Mucosa of gallbladder (tissue), 1 donor: ENCODE measurements at places on chromosomes 6 and 20. TPM values are rescaled to one million over a fixed set of nuclear protein-coding genes. Genes with fewer than 3 reads are reported as not detected.

- DNase-seq = no peak
Observed at GRCh38 chr6:157953580-157954091, 28.0 kb upstream of the SYNJ2 start.

Gene OR2H1
- not detected for total RNA-seq

- DNase-seq = no peak
Observed at GRCh38 chr20:17518339-17519052, 12.7 kb downstream of the BFSP1 start.

Gene TCF15
- 0.37 TPM for total RNA-seq

GRCh38 chr6:10779076-10779475 lies 31.5 kb downstream of the TMEM14B start:
- no peak for DNase-seq

GRCh38 chr6:45591890-45592289 lies 214.2 kb upstream of the SUPT3H start:
- DNase-seq = no peak

GRCh38 chr6:160766989-160767646 lies 65.1 kb downstream of the PLG start:
- DNase-seq = peak; percentile 70

GRCh38 chr6:170464524-170464979 lies 88.6 kb downstream of the PSMB1 start:
- DNase-seq = no peak

Gene GHRH
- not detected for total RNA-seq

DNA sequence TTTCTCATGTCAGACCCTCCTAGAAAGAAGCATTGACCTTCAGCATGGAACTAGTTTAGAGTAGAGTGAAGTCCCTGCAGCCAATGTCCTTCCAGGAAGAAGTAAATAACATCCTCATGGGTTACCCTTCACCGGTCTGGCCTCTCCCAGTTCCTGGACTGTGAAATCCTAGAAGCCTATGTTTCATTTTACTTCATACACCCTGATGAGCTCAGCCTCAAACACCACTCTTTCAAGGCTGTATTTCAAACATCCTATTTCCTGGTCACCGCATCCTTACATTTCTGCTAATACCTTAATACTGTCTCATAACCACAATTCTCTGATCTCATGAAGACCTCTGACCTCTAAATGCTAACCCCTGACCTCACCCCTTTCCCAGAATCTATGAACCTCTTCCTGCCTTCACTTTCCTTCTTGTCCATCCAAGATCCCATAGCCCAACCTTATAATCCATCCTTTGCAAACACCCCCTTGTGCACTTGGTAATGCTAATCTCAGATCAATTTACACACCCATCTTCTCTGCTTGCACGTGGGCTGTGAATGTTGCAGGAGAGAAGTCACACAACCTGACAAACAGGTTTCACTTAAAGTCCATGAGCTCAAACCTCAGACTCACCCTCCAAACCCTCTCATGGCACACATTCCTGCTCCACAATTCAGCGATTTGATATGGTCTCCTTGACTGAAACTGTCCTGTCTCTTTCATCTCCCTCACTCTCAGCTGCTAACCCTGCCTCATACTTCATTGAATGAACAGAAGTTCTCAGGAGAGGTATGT lies 30.2 kb downstream of the SLC2A10 start:
- DNase-seq = peak; percentile 50

DNA sequence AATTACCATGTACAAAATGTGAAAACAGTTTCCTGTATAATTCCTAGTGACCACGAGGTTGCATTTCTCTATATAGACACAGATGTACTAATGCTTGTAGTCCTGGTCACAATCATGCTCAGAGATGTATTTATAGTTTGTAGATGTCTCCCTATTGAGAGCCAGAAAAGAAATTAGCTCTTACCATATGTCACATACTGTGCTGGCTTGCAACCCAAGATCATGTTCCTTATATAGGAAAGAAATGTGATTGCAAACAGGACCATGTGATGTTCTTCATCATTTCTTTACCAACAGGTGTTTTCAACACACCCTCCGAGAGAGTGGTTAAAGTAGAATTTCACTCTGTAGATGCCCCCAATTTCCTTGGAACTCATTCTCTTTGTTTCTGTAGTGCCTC lies 369.4 kb downstream of the CBLN4 start:
- no peak for DNase-seq

- DNase-seq = no peak
Observed at GRCh38 chr6:161261816-161262215, 12.0 kb downstream of the AGPAT4 start.

DNA sequence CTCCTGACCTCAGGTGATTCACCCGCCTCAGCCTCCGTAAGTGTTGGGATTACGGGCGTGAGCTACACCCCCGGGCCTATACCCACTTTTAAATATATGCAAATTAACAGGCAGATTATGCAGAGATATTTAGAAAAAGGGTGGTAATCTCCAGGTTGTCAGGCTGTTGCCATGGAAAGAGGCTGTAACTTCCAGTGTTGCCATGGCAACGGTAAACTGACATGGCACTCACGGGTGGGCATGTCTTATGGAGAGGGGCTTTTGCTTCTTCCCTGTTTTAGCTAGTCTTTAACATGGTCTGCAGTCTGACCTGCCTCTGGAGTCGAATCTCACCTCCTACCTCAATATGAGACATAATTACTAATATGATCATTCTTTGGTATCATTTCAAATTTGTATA lies 44.9 kb downstream of the ZNF334 start:
- DNase-seq = no peak

Gene DSP
- 79.1 TPM for total RNA-seq

Gene BTNL2
- not detected for total RNA-seq

- no peak for DNase-seq
Observed at GRCh38 chr6:55664591-55665587, 85.9 kb upstream of the HMGCLL1 start.

DNA sequence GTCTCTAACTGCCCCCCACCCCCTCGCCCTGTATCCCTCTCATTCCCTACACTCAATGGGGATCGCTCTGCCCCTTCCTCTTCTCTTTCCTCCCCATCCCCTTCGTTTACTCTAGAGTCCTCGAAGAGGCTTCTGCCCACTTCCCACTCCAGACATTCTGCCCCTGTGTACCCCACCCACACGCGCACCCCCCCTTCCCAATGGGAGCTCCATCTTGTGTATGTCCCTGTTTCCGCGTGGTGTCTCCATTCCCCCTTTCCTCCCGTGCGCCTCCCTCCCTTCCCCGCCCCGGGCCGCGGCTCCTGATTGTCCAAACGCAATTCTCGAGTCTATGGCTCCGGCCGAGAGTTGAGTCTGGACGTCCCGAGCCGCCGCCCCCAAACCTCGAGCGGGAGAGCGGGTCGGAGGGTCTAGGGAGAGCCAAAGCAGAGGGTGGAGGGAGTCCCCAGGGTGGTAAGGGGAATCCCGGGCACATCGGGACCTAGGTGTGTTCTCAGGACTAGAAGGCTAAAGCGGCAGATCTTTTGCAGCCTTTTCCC lies 679 bp upstream of the RING1 start:
- no peak for DNase-seq

Gene CLDN20
- total RNA-seq = 0.23 TPM

Gene TMEM151B
- total RNA-seq = 0.12 TPM
